Naive thymus-derived CD4-positive, alpha-beta T cell (primary cell): ENCODE measurements at places on chromosomes 6 and 20. TPM values are rescaled to one million over a fixed set of nuclear protein-coding genes. Genes with fewer than 3 reads are reported as not detected.

DNA sequence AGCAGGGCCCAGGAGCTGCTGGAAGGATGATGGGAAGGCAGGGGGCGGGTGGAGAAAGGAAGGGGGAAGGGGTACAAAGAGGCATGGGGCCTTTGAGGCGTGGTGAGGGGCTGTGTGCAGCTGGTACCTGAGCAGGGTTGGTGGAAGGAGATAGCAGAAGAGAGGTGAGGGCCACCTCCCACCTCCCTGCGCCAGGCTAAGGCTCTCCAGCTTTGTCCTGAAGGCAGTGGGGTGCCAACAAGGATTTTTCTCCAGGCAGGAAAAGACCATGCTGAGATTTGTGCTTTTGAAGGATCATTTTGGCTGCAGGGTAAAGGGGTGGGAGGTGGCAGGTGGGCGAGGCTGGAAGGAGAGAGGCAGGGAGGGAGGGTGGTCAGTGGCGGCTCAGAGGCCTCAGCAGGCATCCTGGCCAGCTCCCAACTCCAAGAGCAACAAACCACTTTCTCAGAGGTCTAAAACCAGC, 40.8 kb downstream of the NOL4L start:
- no peak for DNase-seq
- H3K27me3 ChIP-seq = no peaks in the 10 kb centered on the region
- H3K27ac ChIP-seq = peak overlapping the region; percentile 90
- peaks cover 39% of the 10 kb centered on the region for H3K4me1 ChIP-seq
- H3K4me3 ChIP-seq = no peak overlapping the region

- H3K27me3 ChIP-seq = no peaks in the 10 kb centered on the region
- peaks cover 15% of the 10 kb centered on the region for H3K4me1 ChIP-seq
- no peak overlapping the region for H3K4me3 ChIP-seq
Observed at GRCh38 chr6:149217466-149217888, 100.0 kb upstream of the TAB2 start.

GRCh38 chr6:1987640-1988039, 257.8 kb downstream of the GMDS start:
- H3K27me3 ChIP-seq = no peaks in the 10 kb centered on the region
- H3K4me3 ChIP-seq = no peak overlapping the region
- H3K36me3 ChIP-seq = no peaks in the 10 kb centered on the region
- no peaks in the 10 kb centered on the region for H3K4me1 ChIP-seq

- H3K36me3 ChIP-seq = no peaks in the 10 kb centered on the region
Observed at GRCh38 chr20:15674253-15675060, 898.8 kb downstream of the KIF16B start.

DNA sequence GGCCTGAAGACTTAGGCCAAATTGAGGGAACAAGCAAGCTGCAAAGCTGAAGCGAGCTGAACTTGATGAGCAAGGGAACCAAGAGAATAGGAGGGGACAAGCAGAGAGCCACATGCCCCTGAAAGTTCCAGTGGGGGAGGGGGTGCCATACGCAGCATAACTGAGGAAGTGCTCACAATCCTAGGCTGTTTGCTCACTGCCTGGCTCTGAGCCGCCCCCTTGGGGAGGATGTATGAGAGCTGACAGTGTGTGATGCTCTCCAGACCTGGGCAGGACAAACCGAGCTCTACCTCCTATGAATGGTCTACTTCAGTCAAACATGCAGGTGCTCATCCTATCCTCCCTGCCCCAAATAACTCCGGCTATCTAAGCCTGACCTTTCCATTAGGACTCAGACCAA, 52.1 kb downstream of the FAXC start:
- no peak overlapping the region for H3K4me3 ChIP-seq
- no peaks in the 10 kb centered on the region for H3K4me1 ChIP-seq
- DNase-seq = no peak
- no peaks in the 10 kb centered on the region for H3K27me3 ChIP-seq
- no peak overlapping the region for H3K27ac ChIP-seq

- H3K36me3 ChIP-seq = no peaks in the 10 kb centered on the region
- H3K4me3 ChIP-seq = no peak overlapping the region
- H3K27me3 ChIP-seq = no peaks in the 10 kb centered on the region
- no peak for DNase-seq
- no peaks in the 10 kb centered on the region for H3K4me1 ChIP-seq
- no peak overlapping the region for H3K27ac ChIP-seq
Observed at GRCh38 chr6:18753076-18753475, 365.9 kb downstream of the RNF144B start.

GRCh38 chr20:46171909-46172308, 53.8 kb downstream of the CD40 start:
- H3K4me1 ChIP-seq = no peaks in the 10 kb centered on the region
- no peak overlapping the region for H3K27ac ChIP-seq
- DNase-seq = no peak
- H3K27me3 ChIP-seq = no peaks in the 10 kb centered on the region
- H3K4me3 ChIP-seq = no peak overlapping the region
- no peaks in the 10 kb centered on the region for H3K36me3 ChIP-seq

DNA sequence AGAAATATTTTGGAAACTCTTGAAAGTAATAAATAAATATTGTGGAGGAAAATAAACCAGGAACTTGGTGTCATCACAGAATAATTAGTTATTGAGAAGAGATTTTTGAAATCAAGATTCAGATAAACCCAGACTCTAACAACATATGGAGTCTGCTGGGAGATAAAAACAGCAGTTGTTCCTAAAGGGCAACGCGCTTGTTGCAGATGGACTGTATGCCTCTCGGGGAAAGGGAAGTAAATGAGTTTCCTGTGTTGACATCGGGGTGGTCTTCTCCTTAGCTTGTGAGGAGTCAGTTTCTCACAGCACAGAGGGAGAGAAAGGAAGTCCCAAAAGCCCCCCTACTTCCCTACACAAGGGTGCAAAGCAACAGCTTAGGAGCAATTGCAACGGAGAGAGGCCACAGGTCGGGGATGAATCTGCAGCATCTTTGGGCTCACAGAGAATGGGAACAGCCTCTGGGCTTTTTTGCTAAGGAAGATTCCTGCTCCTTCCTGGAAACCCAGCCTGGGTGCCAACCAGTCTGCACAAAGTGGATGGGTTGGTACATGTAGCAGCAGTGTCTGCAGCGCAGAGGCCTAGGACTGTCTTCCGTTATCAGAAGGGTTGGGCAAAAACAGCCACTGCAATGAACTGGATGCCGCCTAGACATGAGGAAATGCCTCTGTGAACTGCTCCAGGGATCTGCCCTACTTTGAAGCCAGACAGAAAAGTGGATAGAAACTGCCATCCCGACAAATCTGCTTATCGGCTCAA, 603.0 kb upstream of the NRSN1 start:
- DNase-seq = no peak
- no peak overlapping the region for H3K27ac ChIP-seq
- H3K4me3 ChIP-seq = no peak overlapping the region
- H3K27me3 ChIP-seq = no peaks in the 10 kb centered on the region

DNA sequence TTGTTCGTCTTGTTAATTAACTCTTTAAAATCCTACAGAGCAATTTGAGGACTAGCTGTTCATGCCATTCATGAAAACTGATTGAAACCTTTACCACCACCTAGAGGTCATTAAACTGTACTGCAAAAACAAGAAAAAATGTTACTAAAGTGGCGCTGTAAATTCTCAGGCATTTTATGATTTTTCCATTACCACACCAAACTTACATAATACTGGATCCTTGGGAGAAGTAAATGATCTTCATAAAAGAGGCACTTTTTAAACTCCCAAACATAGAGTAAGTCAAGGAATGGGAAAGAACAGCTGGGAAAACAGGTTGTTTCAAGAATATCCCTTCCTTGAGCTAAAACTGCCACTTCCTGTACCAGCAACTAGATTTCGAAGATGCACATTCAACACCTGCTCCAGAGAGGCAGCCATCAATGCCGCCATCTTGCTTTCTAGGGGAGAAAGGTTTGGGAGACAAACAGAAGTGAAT, 54.3 kb downstream of the MYLIP start:
- H3K27me3 ChIP-seq = no peaks in the 10 kb centered on the region
- peaks cover 21% of the 10 kb centered on the region for H3K4me1 ChIP-seq
- DNase-seq = peak; percentile 64
- no peak overlapping the region for H3K4me3 ChIP-seq

DNA sequence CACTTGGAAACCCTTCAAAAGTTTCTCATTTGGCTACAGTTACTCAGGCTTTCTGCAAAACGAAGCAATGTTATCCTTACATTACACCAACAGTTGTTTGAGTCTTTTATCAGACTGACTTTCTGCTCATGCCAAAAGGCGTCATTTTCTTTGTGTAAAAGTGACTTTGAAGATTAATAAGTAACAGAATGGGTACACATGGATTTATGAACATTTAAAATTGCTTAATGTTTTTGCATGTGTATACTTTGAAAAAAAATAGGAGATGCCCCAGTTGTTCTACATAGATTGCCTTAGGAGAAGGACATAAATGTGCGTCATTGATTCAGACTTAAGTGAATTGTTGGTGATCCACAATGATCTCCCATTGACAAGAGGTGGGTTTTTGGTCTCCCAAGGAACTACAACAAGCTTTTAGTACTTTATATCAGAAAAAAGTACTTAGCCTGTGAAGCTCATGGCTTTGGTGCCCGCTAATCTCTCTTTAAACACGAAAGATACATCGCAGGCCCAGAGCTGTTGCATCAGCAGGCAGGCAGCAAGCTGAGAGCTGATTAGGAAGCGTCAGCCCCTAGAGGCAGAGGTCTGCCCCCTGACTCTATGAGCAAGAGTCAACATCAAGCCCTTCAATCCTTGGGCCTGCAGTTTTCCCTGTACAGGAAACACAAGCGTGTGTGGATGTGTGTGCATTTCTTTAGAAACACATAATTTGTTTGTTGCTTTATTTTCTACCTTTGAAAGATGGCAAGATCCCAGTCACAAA, 45.9 kb downstream of the SLC22A3 start:
- no peak overlapping the region for H3K27ac ChIP-seq
- no peak for DNase-seq
- no peaks in the 10 kb centered on the region for H3K27me3 ChIP-seq
- no peak overlapping the region for H3K4me3 ChIP-seq
- H3K36me3 ChIP-seq = no peaks in the 10 kb centered on the region

GRCh38 chr6:139583420-139583819, 209.0 kb upstream of the CITED2 start:
- no peaks in the 10 kb centered on the region for H3K36me3 ChIP-seq
- no peak overlapping the region for H3K4me3 ChIP-seq
- no peak overlapping the region for H3K27ac ChIP-seq
- no peaks in the 10 kb centered on the region for H3K27me3 ChIP-seq

DNA sequence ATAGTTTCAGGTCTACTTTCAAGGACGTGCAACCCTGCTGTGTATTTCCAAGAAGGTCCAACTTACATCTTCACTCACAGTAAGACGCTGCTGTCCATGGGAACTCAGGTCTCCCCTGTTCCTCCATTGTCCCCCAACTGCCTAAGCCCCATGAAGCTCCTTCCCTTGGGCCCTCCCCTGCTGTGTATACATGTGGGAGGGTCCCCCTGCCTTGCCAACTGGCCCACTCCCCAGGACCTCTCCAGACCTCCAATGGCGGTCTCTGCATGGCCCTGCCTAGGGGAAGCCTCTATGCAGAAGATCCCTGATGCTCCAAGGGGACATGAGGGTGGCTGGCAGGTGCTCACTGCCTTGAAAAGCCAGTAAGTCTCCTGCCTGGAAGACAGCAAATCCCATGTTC, 186.7 kb upstream of the CST7 start:
- H3K36me3 ChIP-seq = no peaks in the 10 kb centered on the region
- H3K4me3 ChIP-seq = no peak overlapping the region
- H3K27me3 ChIP-seq = no peaks in the 10 kb centered on the region
- no peak overlapping the region for H3K27ac ChIP-seq

GRCh38 chr20:16527438-16527837, 45.8 kb downstream of the KIF16B start:
- H3K27ac ChIP-seq = no peak overlapping the region
- no peak overlapping the region for H3K4me3 ChIP-seq
- no peaks in the 10 kb centered on the region for H3K4me1 ChIP-seq
- H3K27me3 ChIP-seq = no peaks in the 10 kb centered on the region
- no peak for DNase-seq

DNA sequence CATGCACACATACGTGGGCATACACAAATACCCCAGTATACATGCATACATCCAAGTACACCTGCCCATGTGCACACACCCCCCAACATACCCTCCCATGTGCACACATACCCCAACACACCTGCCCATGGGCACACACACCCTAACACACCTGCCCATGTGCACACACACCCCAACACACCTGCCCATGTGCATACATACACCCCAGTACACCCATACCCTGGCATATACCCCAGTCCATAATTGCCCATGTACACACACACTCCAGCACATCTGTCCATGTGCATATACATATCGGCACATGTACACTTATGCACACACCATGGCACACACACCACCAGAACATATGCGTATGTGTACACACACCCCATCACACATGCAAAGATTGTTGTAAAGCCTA, 475.2 kb downstream of the PREX1 start:
- H3K36me3 ChIP-seq = no peaks in the 10 kb centered on the region
- H3K27ac ChIP-seq = no peak overlapping the region
- no peak overlapping the region for H3K4me3 ChIP-seq
- H3K27me3 ChIP-seq = no peaks in the 10 kb centered on the region
- no peaks in the 10 kb centered on the region for H3K4me1 ChIP-seq
- DNase-seq = no peak

GRCh38 chr6:72111611-72112010, 225.3 kb downstream of the RIMS1 start:
- no peaks in the 10 kb centered on the region for H3K27me3 ChIP-seq
- DNase-seq = no peak
- no peak overlapping the region for H3K4me3 ChIP-seq

DNA sequence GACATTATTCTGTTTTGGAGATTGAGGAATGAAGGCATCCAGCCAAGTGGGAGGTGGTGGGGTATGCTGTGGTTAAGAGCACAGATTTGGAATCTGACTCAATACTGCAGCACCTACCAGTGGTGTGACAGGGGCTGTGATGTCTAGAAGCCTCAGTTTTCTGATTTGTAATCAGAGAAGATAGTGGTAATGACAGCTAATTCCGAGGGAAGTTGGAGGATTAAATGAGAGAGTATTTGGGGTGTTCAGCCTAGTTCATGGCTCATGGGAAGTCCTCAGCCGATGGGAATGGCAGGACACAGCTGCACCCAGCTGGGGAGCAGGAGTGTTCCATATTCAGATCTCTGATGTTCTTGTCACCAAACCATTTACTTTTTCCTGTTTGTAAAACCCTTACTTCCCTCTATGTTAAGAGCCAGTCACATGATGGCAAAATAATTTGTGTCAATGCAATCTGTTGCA, 9.3 kb downstream of the SLC9A8 start:
- no peak for DNase-seq
- H3K4me3 ChIP-seq = no peak overlapping the region
- H3K36me3 ChIP-seq = peaks cover 23% of the 10 kb centered on the region
- H3K27me3 ChIP-seq = no peaks in the 10 kb centered on the region
- peak overlapping the region; percentile 22 for H3K27ac ChIP-seq
- peaks cover 27% of the 10 kb centered on the region for H3K4me1 ChIP-seq

GRCh38 chr6:117167520-117168271, 97.7 kb upstream of the VGLL2 start:
- H3K4me3 ChIP-seq = no peak overlapping the region
- no peak overlapping the region for H3K27ac ChIP-seq
- DNase-seq = no peak
- H3K27me3 ChIP-seq = no peaks in the 10 kb centered on the region
- no peaks in the 10 kb centered on the region for H3K36me3 ChIP-seq
- H3K4me1 ChIP-seq = no peaks in the 10 kb centered on the region

Gene TBCC
- 55.7 TPM for total RNA-seq

Gene GATA5
- total RNA-seq = not detected

Gene OR2H1
- not detected for total RNA-seq
